Left lobe of liver (tissue), 2 donors: ENCODE measurements at places on chromosomes 6 and 20. TPM values are rescaled to one million over a fixed set of nuclear protein-coding genes. Genes with fewer than 3 reads are reported as not detected.

DNA sequence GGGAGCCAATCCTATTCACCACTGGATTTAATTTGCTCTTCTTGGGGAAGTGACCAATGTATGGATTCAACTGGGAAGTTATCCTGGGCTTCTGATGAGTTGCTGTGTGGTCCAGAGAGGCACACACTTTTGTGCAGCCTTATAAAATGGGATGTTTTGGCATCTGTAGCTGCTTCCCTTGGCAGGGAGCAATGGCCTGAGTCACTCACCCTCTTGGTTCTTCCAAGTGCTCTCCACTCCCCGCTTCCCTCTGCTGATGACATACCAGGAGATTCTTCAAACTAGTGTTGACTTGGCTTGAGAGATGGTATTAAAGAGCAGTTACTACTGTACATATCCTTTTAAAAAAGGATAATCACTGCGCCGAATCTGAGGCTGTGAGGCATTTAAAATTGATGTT, 105.8 kb downstream of the JARID2 start:
- no peak for DNase-seq

Gene FRMD1
- 0.10 TPM for total RNA-seq

DNA sequence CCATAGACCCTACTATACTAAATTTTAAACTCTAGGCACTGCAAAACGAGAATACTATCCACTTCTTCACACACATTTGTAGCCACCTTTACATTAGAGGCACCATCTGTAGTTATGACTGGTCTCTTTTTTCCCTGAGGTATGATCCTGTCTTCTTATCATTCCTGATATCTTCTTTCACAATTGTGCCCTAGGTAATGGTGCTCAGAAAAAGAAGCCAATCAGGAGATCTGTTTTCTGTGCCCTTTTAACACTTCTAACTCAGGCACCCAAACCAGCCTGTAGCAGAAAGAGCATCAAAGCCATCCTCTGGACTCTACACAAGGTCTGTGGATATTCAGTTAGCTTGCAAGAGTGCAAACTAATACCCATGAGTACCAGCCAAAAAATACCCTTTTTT, 149.7 kb upstream of the SGK1 start:
- no peak for DNase-seq

Gene CTCFL
- total RNA-seq: 0.15 TPM

Gene SFTA2
- total RNA-seq: not detected

- no peak for DNase-seq
These were observed 518.3 kb downstream of the KIF16B start for GRCh38 chr20:16054985-16055384.

DNA sequence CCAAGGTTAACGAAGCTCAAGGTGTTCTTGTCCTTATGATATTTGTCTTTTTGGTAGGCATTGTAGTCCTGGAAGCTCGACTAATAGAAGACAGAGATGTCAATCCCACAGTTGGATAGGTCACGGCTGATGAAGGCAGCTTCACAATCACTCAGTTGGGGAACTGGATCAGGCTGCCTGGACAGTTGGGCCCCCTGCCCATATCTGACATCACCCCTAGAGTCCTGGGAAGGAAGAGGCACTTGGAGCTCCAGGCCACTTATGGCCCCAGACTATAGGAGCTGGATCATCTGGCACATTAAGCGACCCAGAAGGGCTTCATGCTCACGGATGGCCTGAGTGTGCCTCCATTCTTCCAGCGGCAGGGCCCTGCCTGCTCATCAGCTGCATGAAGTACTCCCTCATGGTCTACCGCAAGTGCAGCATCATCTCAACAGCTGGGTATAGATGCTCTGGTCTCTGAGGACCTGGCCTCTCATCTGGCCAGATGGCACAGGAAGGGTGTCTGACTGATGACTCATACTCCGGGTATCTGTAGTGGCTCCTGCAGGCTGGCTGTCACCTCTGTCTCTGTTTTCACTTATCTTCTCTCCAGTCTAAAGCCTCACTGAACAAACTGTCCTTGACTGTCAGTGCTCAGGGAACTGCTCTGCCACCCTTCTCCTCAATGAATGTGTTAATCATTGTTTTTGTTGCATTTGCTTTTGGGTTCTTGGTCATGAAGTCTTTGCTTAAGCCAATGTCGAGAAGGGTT, 29.2 kb upstream of the SSR1 start:
- no peak for DNase-seq

Gene C20orf202
- not detected for total RNA-seq

Gene TRIM10
- 1.9 TPM for total RNA-seq

Gene FKBP1C
- total RNA-seq: not detected

- peak; percentile 63 for DNase-seq
These were observed 74.5 kb downstream of the GFOD1 start for GRCh38 chr6:13412639-13413465.

DNA sequence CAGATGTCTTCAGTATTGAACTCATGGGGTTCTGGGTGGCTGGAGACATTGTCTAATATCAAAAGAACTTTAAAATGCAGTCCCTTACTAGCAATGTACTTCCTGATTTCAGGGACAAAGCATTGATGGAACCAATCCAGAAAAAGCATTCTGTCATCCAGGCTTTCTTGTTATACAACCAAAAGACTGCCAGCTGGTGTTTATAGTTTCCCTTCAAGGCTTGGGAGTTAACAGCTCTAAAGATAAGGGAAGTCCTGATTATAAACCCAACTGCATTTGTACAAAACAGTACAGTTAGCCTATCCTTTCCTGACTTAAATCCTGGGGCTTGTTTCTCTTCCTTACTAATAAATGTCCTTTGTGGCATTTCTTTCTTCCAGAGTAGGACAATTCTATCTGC, 160.0 kb downstream of the COL21A1 start:
- DNase-seq: no peak

Gene BPIFB4
- not detected for total RNA-seq

Gene SDC4
- total RNA-seq: 89.3 TPM

GRCh38 chr6:100620085-100620840, 155.5 kb upstream of the SIM1 start:
- DNase-seq: no peak

Gene ENPP5
- 0.33 TPM for total RNA-seq

Gene OXT
- 8.4 TPM for total RNA-seq

- no peak for DNase-seq
These were observed 648.5 kb downstream of the TFAP2A start for GRCh38 chr6:9766240-9766915.

GRCh38 chr20:17344790-17345189, 118.0 kb downstream of the PCSK2 start:
- no peak for DNase-seq

Gene MBOAT1
- 4.6 TPM for total RNA-seq

Gene CTAGE9
- total RNA-seq: not detected

GRCh38 chr6:13660893-13661292, 45.8 kb downstream of the NOL7 start:
- no peak for DNase-seq

- DNase-seq: peak; percentile 79
These were observed 67.4 kb upstream of the XRN2 start for GRCh38 chr20:21235484-21236445.

DNA sequence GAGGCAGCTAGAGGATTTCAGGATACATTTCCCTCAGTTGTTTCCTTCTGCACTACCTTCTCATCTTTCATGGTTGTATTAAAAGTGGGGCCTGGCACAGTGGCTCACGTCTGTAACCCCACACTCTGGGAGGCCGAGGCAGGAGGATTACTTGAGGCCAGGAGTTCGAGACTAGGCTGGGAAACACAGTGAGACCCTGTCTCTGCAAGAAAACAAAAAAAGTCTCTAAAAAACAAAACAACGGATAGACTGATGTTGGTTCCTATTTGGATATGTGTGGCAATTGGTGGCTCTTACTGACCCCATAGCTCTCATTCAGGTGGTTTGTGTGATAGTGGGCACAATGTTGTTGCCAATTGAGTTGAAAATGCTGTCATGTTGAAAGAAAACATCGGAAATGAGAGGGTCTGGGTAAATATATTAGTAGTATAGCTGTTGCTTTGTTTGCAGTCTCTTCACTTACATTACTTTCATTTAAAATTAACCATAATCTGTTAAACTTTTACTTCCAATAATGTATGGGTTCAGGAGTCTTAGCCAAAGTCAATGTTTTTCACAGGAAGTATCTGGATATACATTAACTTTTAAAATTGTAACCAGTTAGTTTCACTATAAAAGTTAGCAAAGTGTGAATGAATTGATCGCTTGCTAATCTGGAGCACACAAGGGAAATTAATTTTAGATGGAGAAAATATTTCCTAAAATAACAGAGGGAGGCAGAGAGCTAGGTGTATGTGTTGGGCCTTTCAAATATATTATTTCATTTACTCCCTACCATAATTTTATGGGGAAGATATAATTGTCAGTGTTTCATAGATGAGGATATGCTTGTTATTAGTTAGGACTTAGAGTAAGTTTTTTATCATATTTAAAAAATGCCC, 31.1 kb downstream of the UTRN start:
- no peak for DNase-seq

Gene GJA1
- total RNA-seq: 2.1 TPM

Gene SCRT2
- total RNA-seq: not detected

Gene PKIB
- 2.1 TPM for total RNA-seq

GRCh38 chr6:36432151-36432671, 10.4 kb downstream of the PXT1 start:
- no peak for DNase-seq

Gene LGSN
- total RNA-seq: 1.0 TPM

DNA sequence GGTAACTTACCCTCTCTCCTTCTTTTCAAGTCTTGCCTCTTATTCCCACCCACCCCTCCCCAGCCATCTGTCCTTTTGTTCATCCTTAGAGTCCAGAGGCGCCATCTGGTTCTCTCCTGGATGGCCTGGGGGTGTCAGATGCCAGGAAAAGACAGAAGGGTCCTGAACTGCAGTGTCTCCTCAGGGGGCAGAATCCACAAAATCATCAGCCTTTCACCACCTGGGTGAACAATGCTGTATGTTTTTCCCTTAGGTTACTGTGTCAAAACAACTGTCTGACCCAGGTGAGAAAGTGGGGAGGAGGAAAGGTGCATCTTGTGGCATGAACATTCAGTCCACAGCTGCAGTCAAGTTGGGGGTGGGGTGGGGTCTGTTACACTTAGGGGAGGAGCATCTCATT, 47.9 kb upstream of the FYN start:
- no peak for DNase-seq

DNA sequence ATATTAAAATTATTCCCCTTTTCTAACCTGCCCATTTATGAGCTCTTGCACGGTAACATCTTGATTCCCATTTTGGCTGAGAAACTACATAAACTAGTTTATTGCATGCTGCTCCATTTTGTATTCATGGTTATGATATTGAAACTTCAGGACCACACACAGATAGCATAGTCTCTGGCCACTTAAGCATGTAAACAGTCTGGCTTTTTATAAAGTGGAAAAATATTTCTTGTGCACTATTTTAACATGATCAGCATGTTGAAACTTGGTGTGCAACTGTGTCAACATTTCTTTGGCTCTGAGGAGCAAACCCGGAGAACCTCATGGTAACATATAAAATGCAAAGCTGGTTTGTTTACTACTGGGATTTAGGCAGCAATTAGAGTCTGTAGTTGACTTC, 70.7 kb downstream of the SLX4IP start:
- no peak for DNase-seq

GRCh38 chr6:30507849-30508827, 18.8 kb downstream of the HLA-E start:
- no peak for DNase-seq

DNA sequence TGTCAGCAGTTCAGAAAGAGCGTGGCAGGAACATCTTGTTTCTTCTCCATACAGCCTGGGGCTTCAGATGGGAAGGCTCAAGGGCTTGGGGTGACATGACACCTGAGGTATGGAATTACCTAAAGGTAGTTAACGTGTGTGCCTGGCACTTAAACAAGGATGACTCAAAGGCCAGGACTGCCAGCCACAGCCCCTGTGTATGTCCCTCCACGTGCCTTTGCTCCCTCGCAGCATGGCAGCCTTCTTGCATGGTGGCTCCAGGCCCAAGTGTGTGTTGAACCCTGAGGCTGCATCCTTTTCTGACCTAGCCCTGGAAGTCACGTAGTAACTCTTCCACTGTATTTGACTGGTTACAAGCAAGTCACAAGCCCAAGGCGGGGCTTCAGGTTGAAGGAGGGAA, 33.6 kb upstream of the MYL9 start:
- no peak for DNase-seq

Gene HUS1B
- total RNA-seq: 0.23 TPM

DNA sequence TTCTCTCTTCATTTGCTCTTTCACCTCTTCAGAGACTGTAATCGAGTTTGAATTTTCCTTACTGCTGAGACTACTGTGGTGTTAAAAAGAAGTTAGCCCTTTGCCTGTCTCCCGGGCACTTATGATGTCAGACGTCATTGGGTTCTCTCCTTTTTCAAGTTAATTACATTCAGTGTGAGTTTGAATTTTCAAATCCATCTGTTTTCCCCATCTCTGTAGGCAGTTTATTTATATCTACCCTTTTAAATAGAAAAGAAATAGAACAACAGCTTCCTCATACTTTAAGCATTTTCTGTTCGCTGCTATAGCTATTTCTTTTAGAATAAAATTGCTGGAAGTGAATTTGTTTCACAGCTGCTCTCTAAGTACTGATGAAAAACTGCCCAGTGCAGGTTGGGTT, 81.4 kb downstream of the MCHR2 start:
- DNase-seq: no peak

- DNase-seq: no peak
These were observed 105.3 kb downstream of the FOXF2 start for GRCh38 chr6:1494671-1495070.

- no peak for DNase-seq
These were observed 48.6 kb downstream of the ABHD12 start for GRCh38 chr20:25341716-25342680.

DNA sequence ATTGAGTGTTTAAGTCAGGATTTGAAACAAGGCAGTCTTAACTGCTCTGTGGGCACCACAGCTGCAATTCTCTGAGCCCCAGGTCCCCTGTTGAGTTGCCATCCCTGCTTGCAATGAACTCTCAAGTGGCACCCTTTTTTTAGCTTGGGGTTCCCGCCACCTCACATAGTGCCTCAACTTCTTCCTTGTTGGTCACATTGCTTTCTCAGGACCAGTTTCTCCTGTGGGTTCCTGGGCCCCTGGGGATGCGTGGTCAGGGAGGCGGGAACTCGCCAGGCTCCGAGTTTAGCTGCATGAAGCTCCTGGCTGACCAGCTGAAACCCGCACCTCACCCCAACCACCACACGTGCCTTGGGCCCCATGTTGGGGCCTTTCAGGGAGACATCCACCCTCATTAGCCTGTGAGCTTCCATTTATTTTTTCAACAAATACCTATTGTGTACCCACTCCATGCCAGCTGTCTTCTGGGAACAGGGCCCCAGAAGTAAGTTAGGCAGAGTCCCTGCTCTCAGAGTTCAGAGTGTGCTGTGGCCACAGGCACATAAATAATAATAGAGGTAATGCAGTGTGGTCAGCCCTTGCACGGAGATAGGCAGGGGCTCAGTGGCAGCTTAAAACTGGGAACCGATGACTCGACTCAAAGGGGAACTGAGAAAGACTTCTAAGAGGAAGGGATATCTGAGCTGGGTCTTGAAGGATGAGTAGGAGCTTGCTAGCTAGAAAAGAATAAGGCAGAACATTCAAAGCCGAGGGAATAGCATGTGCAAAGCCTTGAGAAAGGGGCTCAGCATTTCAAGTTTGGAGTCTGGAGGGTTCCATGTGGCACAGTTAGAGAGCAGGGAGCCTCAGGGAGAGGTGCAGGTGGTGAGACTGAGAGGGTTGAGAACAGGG, 33.9 kb upstream of the FAM83D start:
- DNase-seq: no peak
